Stimulated activated CD4-positive, alpha-beta T cell treated with anti-CD3 and anti-CD28 coated beads, Interleukin-1b, Interleukin-23, amount 100 ng/mL, for 24 hours (primary cell): ENCODE measurements at places on chromosomes 16 and 17.

- DNase-seq = peak; percentile 9
These were observed 571 bp upstream of the USP10 start for GRCh38 chr16:84699147-84699711.

GRCh38 chr17:62937606-62938005, 28.4 kb upstream of the TANC2 start:
- DNase-seq = no peak

DNA sequence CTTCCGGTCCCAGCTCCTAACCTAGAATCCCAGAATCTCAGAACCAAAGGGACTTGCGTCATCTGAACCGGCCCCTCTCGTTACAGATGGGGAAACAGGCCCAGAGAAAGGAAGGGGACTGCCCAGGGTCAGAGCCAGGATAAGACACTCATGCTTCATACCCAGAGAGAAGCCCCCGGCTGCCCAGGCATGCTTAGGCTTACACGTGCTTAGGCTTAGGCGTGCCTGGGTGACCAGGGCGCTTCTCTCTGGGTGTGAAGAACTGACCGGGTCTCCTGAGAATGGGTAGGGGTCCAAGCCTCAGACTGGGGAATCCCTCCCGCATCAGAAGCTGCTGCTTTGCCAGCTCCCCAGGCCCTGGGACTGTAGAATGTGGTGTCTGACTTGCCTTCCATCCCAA, 29.9 kb upstream of the DNAI2 start:
- DNase-seq = no peak

DNA sequence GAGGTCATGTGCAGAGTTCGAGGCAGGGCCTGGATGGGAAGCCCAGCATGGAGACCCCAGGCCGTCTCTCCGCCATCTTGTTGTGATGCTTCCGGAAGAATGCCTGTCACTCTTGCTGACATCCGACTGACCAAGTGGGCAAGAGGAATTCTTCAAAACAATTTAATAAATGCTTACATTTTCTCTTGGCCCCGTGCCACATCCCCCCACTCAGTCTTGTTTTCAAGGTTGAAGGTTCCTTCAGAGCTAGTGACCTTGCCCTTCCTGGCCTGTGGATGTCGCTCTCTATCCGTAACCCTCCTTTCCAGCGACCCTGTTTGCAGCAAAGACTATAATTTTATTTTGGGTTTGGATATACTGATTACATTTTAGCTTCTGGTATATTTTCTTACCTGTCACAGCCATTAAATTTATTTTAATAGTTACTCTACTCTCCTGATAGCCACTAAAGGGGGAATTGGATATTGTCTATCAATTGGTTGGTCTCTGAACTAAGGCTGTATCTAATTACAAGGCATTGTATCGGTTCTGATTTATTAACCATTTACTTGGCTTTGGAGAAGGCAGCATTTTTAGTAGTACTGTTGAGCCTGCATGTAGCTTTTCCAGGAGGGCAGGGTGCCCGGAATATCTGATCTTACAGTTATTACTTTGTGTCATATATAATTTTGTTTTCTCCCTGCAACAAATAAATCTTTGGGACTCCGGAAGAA, 264.5 kb downstream of the WWOX start:
- no peak for DNase-seq

- no peak for DNase-seq
These were observed 207.8 kb downstream of the SHISA9 start for GRCh38 chr16:13109171-13109570.

- DNase-seq = peak; percentile 80
These were observed 569 bp upstream of the RABEP2 start for GRCh38 chr16:28925386-28926228.

GRCh38 chr17:33602981-33603380, 309.9 kb upstream of the ASIC2 start:
- DNase-seq = no peak

DNA sequence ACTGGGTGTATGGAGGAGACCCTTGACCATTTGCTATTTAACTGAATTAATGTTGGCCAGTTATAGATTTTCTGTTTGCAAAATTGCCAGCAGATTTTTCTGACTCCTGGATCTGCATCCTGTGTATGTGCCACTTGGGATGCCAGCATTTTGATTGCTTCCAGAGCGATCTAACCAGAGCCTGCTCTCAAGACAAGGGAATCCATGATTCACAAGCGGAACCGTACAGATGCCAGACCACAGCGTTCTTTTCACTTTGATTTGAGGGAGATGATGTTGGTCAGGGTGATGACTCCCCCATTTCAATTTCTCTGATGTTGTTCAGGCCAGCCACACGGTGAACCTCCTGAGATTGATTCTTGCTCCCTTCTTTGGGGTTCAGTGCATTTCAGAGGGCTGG, 228.7 kb downstream of the CDH13 start:
- DNase-seq = no peak

DNA sequence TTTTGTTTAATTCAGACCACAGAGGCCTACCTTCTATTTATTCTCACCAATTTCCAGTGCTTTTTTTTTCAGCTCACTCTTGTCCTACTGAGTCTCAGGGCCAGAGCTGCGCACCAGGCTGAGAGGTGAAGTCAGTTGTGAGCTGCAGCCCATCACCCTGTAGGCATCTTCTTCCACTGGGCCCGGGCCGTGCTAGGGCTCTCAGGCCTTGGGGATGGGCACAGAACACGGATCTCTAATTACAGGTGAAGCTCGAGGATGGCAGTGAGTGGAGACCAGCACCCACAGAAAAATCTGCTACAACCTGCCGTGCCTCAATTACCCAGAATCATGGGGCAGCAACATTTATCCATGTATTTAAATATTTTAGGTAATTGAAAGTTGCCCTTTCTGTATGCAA, 82.1 kb downstream of the IRX5 start:
- DNase-seq = no peak

DNA sequence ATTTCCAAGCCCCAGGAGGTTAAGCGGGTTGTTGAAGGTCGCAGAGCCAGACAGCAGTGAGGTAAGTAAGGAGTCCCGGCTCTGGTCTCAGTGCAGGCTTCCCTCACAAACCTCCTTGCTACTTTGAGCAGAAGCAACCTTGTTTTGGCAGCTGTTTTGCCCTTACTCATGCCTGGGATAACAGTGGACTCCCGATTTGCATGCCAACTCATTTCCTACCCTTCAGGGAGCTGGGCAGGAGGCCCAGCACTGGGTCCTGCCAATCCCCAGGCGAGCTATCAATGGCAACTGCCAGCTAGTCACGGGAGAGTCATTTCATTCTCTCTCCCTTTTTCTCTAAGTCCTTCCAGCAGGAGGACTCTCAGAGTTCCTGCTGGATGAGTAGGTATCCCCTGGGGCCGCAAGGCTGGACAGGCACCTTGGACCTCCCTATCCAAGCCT, 72.0 kb upstream of the KSR1 start:
- no peak for DNase-seq

DNA sequence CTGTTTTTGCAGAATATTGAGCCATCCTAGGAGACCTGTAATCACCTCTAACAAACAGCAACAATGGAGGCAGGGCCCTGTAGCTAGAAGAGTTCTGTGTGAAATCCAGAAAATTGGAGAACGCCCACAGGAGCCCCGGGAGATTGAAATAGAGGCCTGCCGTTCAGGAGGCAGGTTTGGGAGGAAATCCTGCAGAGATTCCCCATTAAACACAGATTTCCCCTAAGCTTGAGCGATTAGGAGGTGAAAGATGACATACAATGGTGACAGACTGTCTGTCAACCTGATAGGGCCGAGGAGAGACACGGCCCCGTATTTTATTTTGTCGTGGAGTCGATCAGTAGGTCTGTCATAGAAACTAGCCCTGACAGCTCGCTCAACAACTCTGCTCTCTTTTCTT, 18.2 kb downstream of the CDK5RAP3 start:
- no peak for DNase-seq

GRCh38 chr17:6334386-6334785, 100.5 kb downstream of the AIPL1 start:
- no peak for DNase-seq

DNA sequence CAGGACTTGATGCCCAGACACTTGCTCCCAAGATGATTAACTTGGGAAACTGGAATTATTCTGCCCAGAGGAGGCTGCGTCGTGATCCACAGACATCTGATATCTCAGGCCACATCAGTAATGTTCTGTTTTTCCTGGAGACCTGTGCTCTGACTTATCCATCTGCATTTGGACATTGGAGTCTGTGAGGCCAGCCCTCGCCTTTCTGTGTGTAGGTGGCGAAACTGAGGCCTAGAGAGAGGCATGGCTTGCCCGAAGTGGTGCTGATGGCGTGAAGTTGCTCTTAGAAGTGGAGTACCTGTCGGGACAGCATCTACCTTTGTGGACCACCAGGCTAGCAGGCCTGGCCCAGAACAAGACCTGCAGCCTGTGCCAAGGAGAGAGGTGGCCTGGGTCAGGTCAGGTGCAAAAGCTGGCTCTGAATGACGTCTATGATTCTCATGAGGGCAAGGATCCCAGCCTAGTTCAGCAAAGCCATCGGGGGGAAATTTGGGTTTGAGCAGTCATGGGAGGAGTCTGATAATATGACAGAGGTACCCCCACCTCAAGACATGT, 186.8 kb upstream of the ZNF469 start:
- no peak for DNase-seq

GRCh38 chr17:61064087-61064951, 335.3 kb upstream of the TBX2 start:
- no peak for DNase-seq

- DNase-seq = no peak
These were observed 468 bp downstream of the FLYWCH2 start for GRCh38 chr16:2883458-2883908.

DNA sequence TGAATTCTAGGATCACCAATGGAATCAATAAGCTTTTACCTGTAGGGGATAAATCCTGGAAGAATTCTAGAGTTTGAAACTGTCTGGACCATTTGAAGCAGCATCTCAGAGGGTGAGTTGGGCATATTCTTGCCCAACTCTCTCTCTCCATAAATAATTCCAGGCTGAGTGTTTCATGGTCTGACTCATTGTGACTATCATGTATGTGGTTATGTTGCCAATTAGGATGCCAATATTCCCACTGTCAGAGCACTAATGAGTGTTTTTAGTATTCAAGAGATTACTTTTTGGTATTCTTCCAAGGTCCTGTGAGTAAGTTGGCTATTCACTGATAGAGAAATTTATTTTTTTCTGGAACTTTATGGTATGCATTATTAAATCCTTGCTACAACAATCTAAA, 456.9 kb downstream of the TOX3 start:
- no peak for DNase-seq

- peak; percentile 15 for DNase-seq
These were observed 27.9 kb upstream of the C16orf95 start for GRCh38 chr16:87344931-87345631.

DNA sequence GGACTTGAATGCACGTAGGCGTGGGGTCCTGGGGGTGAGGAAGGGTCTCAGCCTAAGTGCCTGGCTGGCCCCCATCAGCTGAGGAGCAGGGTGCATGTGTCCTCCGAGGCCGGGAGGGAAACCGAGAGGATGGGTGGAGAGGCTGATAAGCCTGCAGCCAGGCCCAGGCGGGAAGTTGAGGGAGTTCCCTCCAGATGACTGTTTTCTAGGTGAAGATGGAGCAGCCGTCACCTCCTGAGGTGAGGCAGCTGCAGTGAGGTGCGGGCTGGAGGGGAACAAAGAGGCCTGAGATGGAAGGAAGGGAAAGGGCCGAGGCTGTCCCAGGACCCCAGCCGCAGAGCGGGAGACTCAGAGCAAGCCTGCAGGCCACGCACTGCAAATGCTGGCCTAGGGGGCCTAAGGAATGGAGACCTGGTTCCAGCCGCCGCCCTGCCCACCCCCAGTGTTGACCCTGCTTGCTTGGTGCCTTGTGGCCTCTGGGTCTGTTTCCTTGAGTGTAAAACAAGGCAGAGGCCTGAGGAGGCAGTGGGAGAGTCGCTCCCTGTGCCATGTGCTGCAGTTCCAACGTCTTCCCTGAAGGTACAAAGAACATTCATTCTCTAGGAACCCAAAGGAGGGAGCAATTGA, 3.0 kb downstream of the PECAM1 start:
- DNase-seq = no peak

- DNase-seq = no peak
These were observed 299.5 kb downstream of the IRF8 start for GRCh38 chr16:86198206-86199118.

GRCh38 chr16:50288920-50289319, 22.6 kb downstream of the ADCY7 start:
- DNase-seq = no peak

DNA sequence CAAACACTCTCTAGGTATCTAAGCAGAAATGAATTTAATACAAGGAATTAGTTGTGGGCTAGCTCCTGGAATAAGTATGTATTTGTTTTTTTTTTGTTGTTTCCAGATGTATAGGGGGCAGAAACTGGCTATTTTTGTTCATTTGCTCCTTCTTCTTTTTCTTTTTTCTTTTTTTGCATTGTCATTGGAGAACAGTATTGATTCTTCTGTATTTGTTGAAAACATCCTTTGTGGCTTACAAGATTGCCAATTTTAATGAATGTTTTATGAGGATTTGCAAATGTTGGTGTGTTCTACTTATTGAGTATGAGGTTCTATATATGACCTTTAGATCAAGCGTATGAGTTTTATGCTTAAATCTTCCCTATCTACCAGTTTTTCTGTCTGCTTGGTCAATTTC, 5.6 kb upstream of the PCTP start:
- no peak for DNase-seq
